CD4-positive, alpha-beta T cell treated with Interleukin-15 for 4 hours (primary cell): ENCODE measurements at places on chromosomes 16 and 17.
A peak's percentile ranks its signal among the peaks of the same experiment; 100 is the strongest.

DNA sequence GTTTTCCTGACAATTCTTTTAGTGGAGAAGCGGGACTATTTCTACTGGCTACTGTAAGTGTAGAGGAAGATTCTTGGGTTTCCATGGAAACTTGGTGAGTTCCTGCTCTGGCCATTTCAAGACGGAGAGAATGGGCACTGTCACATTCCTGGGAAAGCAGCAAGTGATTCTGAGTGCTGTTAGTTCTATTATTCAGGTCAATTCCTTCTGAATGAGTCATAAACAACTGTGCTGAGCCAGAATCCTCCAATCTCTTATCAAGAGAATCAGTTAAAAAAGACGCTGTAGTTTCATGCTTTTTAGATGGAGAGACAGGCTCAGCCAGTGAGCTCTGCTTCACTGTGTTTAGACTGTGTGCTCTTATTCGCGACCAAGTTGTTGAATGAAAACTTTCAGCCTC, 19.6 kb downstream of the AKAP10 start:
- no peak for DNase-seq

DNA sequence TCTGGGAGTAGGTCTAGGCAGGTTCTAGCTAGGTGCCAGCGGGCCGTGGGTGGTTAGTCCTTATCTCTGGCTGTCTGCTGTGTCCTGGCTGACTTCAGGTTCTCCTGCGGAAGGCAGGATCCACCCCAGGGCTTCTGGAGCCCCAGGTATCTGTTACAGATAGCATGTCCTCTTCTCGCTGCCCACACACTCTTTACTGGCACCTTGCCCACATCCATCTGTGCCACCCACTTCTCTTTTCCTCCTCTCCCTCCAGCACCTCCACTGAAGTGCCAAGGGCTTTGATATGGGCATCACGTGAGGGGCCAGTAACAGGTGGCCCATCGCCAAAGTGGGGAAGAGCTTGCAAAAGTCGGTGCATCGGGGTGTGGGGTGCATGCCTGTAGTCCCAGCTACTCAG, 4.6 kb upstream of the MPP2 start:
- DNase-seq, result no peak

DNA sequence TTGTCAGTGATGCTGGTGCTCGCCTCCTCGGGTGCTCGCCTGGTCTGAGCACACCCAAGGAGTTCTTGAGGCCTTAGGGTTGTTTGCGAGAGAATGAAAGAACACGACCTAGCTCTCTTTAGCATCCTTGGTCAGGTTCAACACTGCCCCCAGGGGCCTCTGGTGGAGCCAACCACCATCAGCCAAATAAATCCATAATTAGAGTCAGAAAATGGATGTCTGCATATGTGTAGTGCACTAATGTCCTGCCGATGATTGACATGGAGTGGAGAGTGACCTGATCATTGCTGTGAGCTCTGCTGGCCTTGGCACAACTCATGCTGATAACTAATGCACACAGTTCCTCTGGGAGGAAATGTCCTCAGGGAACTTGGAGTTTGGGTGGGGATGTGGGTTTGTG, 8.2 kb upstream of the STH start:
- no peak for DNase-seq

DNA sequence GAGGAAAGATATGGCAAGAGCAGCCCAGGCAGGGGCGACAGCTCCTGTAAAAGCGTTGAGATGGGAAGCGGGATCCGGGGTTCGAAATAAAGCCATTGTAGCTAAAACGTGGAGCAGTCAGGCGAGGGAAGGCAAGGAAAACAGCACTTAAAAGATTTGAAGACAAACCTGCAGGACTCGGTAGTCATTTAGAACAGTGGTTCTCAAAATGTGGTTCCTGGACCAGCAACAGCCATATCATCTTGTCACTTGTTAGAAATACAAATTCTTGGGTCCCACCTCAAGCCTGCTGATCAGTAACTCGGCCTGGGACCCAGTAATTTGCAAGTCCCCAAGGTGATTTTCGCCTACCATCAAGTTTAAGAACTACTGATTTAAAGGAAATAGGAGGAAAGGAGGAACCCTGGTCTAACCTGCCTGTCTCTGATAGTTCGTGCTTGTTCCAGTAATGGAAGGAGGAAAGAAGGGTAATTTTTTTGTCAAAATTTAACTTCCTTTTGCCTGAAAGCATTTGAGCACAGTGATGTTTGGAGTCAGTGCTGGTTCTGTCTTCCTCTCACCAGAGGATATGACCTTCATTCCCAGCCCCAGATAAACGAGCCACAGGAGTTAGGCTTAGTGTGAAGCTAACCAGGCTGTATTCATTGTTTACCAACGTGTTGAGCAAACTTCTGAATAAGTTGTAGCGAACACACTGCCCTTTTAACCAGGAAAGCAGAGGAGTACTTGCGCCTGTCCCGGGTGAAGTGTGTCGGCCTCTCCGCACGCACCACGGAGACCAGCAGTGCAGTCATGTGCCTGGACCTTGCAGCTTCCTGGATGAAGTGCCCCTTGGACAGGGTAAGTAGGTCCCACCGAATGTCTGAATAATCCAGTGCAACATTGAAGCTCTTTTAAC, 1.1 kb downstream of the ORC6 start:
- no peak for DNase-seq

DNA sequence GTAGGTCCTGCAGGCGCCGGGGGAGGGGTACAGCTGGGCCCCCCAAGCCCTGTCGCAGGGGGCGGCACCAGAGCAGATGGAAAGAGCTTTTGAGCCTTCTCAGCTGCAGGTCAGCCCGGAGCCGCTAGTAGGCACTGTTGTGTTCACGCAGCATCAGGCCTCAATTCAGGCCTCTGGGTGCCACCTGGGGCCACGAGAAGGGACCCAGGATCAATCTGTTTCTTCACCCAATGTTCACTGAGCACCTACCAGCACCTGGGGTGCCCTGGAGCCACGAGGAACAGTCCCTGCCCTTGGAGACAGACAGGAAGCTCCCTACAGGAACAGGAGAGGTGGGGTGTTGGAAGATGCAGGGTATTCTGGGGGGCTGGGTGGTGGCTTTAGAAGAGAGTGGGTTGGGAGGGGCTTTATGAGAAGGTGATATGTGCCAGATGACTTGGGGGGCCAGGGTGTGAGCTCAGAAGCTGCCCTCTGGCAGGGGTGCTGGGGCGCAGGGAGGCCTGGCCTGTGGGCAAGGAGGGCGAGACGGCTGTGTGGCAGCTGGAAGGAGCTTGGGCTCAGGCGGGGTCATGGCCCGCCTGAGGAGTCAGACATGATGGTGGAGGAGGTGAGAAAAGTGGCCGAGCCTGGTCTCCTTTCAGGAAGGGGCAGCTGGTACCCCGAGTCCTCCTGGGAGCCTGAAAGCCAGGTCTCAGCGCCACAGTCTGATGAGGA, 121.9 kb upstream of the GSE1 start:
- peak; percentile 34 for DNase-seq

DNA sequence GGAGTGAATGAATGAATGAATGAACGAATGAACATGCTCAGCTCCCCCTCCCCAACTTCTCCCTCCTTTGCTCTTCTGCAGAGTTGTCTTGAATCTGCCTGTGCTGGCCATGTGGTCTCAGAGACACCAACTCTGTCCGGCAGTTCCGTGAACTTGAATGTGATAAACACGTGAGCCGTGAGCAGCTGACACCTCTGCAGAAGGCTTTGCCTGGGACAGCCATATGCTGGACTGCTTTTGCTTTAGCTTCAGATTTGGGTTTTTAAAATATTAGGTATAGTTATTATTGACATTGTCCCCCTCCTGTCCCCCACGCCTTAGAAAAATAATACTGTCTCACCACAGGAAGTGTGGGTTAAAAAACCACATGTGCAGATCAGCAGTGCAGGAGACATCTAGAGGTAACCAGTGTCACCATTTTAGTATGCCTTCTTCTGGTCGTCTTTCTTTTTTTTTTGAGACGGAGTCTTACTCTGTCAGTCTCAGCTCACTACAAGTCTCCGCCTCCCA, 83.8 kb downstream of the ABCC1 start:
- peak; percentile 61 for DNase-seq

DNA sequence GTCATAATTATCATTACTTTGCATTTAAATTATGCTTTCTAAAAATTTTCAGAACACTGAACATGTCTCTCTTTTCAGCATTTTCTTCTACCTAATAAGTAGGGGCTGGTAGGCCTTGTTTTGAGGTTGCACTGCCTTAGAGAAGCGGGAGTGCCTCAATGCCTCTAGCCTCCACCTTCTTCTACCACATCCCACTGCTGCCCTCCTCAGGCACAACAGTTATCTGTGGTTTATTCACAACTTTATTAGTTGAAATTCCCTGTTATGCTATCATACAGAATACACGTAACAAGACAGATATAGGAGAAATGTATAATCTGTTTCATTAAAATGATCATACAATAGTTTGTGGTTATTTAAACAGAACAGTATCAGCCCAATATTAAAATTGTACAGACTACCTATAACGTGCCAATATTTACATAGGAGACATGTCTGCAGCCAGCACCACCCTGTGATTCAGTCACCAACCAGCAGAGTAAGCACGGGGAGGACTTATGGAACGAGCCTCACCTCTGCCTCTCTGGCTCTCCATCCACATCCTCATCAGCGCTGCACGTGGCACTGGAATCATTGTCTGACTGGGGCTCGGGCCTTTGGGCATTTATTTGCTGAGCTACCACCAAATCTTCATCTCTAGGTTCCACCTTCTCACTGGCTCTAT, 101.2 kb downstream of the TTC19 start:
- DNase-seq, result no peak
